NCI-H1436 treated with DMSO at 0.1 percent for 48 hours (cell line): ENCODE measurements at places on chromosomes 13 and 19.

DNA sequence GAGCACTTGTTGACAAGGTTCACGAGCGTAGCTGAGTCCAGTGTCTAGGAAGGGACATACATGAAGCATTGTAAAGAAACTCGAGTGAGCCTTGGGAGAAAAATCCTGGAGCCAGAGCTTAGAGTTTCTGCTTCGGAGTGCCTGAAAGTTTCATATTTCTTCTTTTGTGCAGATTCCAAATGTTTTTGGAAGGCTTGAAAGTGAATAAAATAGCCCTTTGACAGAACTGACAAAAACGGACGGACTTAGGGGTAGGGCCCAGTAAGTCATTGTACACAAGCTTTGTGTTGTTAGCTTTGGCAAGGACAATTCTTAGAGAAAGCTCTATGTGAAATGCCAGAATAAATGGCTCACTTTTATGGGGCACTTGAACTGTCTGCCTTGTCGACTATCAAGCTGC lies 2.8 kb downstream of the RNF113B start:
- no peak for DNase-seq

DNA sequence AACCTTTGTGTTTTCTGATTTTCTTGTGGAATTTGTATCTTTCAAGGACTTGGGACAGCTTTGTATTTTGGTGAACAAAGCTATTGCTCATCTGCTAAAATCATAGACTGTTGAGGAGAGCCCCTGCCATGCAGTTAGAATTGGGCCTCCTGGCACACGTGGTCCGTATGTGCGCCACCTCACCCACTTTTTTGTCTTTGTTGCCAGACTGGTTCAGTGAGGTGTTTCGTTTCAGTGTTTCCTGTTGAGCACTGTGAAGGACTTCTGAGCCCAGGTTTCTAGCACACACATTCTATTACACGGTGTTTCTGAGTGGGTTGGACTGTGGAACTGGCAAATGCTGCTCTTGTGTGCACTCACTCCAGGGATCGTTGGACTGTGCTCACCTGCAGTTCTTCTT lies 37.6 kb upstream of the RNF113B start:
- no peak for DNase-seq

DNA sequence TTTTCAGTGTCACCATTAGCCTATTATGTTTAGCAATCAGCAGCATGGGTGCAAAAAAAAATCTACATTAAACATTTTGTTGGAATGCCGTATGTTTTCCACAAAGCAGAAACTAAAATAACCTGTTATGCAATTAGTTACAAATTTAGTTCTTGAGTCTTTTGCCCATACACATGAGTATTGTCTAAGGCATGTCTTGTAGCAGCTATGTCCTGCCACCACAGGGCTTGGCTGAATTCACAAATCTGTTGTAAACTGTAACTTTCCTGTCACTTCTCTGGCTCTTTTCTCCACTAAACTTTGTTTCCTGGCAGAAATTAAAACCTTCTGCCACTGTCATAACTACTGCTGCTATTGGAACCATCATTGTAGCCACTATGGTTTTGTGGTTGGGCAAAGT lies 277.9 kb upstream of the SPRY2 start:
- DNase-seq, result no peak

DNA sequence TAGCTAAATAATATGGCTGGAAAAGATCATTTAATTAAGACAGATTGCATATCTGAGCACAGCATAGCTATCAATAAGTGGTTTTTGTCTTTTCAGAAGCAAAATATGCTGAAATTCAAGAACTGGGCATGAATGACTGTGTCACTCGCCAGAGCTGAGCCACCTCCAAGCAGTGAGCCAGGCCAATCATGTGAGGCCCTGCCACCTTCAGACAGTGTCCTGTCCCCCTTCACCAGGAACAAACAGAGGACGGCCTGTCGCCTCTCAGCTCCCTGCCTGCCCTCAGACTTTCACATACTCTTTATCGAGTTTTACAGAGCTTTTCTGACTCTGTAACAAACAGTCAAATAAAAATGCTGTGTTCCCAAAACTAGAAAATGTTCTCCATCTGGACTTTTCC lies 171.0 kb upstream of the TSC22D1 start:
- no peak for DNase-seq

DNA sequence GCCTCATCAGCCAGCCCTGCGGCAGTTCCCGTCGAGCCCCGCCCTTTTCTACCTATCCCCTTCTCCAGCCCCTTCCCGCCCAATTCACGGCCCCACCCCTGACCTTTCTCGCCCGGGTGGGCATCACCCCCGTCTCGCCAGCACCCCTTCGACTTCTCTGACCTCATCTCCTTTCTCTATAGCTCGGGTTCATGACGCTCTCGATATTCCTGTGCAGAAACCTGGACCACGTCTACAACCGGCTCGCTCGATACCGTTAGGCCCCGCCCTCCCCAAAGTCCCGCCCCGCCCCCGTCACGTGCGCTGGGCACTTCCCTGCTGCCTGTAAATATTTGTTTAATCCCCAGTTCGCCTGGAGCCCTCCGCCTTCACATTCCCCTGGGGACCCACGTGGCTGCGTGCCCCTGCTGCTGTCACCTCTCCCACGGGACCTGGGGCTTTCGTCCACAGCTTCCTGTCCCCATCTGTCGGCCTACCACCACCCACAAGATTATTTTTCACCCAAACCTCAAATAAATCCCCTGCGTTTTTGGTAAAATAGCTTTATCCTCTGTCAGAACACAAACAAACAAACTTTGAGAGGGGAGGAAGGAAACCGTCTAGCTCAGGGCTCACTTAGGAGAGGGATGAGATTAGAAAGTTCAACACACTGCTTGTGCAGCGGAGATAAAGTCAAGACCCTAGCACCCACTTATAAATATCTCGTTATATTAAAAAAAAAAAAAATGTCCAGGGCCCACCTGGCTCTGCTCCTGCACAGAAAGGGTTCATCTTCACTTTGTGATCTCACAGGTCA lies 5.1 kb downstream of the CD37 start:
- peak; percentile 86 for DNase-seq

DNA sequence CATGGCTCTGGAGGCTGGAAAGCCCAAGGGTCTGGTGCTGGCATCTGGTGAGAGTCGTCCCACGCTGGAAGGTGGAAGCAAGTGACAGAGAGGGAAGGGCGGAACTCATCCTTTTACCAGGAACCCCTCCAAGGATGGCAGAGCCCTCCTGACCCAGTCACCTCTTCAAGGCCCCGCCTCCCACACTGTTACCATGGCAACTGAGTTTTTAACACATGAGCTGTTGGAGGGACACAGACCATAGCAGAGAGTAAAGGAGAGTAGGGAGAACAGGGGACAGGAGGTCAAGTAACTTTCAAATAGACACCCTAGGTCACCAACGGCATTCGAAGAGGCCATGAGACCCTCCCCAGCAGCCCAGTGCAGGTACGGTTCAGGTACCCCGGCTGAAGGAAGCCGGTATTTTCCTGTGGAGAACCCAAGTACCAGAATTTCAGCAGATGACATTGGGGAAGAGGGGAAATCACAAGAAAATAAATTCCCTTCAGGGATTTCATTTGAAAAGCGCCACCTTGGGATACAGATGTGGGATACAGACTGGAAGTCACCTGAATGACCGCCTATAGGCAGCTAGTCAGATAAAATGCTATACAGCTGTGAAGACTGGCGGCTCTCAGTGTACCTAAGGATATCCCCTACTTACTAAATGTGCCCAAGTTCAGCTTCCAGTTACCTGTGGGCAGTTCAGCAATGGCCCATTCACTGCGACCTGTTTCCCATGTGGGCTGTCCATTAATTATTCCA lies 8.0 kb downstream of the IL17D start:
- no peak for DNase-seq

DNA sequence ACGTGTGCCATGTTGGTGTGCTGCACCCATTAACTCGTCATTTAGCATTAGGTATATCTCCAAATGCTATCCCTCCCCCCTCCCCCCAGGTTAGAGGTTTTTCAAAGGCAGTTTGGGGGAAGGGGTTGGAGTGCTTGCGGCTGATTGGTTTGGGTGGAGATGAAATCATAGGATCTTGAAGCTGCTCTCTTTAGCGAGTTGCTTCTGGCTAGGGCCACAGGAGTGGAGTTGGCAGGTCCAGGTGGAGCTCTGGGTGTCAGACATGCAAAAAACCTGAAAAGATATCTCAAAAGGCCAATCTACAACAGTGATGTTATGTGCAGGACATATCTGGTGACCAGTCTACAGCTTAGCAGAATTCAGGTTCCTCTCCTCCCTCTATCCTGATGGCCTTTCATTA lies 32.6 kb upstream of the CXCL17 start:
- DNase-seq, result no peak

DNA sequence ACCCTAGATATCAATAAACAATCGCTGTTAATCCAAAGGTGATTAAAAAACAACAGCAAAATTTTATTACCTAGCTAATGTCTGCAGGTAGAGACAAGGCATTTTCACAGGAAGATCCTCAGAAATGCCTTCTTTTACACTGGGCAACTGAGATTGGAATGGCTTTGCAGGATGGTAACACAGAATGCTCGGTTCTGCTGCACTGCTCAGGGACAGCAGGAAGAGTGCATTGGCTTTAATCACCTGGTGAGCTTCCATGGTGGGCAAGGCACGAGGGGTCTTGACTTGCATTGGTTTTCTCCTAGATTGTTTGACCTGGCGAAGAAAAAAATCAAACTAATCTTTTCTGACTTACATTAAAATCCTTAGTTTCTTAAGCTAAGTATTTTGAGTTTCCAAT lies 68.3 kb upstream of the FBXL3 start:
- no peak for DNase-seq
